T-helper 2 cell (primary cell): ENCODE measurements at places on chromosomes 2 and 18.

- no peak for DNase-seq
Measured at GRCh38 chr2:240277073-240277806, 136.8 kb upstream of the OTOS start.

- no peak for DNase-seq
Measured at GRCh38 chr2:10398496-10398895, 49.6 kb downstream of the ODC1 start.

DNA sequence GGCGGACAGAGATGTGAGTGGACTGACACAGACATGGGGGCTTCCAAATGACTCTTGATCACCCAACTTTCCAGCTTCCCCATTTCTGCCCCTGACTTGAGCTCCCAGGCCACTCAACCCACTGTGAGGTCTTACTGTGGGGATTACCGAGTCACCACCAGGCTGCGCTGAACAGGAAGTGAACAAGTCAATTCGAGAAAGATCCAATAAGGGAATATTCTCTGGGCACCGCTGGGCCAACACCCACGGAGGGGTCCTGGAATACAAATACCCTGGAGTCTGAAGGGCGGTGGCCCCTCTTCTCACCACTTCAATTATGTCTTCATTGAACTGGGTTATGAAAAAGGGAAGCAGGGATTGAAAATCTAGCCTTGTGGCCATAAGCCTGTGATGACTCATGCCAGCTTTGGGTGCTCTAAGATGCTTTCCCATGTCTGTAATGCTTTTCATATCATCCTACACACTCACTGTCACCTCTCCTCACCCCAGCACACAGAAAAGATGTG, 37.7 kb downstream of the BCL11A start:
- no peak for DNase-seq

GRCh38 chr2:162449471-162449870, 105.5 kb downstream of the GCA start:
- no peak for DNase-seq

DNA sequence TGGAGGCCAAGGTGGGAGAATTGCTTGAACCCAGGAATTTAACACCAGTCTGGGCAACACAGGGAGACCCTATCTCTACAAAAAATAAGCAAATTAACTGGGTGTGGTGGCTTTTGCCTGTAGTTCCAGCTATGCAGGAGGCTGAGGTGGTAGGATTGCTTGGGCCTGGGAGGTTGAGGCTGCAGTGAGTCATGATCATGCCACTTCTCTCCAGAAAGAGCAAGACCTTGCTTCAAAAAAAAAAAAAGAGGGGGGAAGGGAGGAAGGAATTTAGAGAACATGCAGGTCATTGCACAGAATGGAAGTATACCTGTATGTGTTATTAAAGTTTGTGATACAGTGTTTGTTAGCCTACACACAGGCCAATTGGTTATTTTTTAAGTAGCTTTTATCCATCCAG, 25.8 kb downstream of the PKP4 start:
- no peak for DNase-seq

DNA sequence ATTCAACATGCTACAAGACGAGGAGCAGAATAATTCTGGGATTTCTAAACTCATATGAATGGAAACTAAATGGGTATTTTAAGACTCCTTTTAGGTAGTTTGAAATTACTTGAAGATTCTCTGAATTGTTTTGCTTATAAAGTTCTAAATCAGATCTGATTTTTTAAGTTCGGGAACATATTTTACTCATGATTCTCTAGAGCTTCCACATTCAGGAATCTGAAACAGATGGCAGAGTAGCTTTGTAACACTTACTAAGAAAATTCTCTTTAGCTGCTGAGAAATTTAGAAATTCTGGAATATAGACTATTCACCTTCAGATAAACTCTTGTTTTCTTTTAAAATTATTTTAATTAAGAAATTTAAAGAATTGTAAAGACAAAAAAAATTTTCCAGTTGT, 13.7 kb downstream of the RBBP8 start:
- no peak for DNase-seq

DNA sequence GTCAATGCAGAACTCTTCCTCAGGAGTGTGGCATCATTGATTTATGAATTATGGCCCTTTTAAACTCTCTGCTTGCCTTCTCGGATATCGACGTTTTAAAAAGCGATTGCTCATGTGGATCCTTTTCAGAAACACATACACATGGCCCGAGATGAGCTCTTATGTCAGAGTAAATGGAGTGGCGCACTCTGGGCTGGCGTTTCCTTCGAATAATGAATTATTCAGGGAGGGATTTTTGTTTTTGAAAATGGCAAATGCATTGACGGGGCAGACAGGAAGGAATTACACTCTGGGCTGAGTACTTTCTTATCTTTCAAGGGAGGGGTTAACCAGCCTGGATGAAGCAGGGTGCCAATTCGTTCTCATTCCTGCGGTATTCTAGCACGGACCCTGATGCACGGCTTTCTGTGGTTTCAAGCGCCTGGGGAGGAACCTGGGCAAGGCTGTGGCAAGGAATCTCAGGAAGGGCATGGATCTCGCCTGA, 142.7 kb downstream of the PRKCE start:
- no peak for DNase-seq

- DNase-seq, result no peak
Measured at GRCh38 chr2:218387369-218388194, 5.5 kb downstream of the SLC11A1 start.

DNA sequence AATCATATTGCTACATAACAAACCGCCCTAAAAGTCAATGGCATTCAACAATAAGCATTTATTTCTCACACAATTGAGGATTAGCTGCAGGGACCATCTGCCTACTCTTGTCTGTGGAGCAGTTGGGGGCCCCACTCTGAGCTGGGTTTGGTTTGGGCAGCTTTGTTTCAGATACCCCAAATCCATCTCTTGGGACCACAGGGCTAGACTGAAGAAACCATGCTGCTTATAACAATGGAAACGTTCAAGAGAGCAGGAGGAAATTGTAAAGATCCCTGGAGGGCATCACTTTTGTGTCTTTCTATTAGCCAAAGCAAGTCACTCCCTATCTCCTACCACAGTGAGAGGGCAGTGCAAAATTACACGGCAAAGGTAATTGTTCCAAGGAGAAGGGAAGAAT, 146.5 kb upstream of the MGAT5 start:
- no peak for DNase-seq

GRCh38 chr18:42281124-42281523, 326.1 kb downstream of the PIK3C3 start:
- no peak for DNase-seq

GRCh38 chr2:144571770-144572169, 51.9 kb upstream of the ZEB2 start:
- no peak for DNase-seq

GRCh38 chr2:160213511-160213910, 13.4 kb upstream of the ITGB6 start:
- DNase-seq, result no peak

DNA sequence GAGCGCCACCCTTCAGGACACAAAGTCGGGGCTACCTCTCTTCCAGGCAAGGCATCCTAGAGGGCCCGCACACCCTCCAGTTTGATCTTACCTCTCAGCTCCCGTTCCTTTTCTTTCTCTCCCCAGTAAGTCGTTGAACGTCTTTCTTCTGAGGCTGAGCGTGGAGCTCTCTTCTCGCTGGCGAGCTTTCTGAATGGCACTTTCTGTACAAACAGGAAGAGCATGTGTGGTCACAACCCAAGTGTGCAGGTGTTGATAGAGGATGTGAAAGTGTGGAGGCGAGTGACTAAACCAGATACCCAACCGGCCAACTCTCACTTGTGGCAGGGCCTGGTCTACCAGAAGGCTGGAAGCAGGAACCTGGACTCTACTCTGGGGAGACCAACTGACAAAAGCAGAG, at the start of gene AFF3:
Gene AFF3, minus strand, starts transcription at position 198 of the 400 bp plus-strand sequence. CDS start 38,136 bp downstream, outside the sequence.
- peak; percentile 2 for DNase-seq

- DNase-seq, result no peak
Measured at GRCh38 chr2:221653182-221653581, 81.1 kb upstream of the EPHA4 start.

DNA sequence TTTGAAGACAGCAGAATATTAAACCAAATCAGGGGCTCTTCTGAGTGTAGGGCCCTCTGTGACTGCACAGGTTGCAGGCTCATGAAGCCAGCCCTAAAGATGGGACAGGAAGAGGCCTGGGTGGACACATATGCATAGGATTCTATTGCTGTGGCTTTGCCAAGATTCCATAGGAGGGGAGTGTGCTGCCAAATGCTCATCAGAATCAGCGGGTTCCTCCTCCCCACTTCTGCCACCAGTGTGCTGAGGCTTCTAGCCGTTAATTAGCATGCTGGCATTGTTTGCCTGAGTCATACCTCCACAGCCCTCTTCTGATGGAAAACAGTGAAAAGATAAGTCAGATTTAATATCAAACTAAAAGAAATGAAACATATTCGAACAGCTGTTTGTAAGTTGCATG, 103.9 kb upstream of the TMEFF2 start:
- DNase-seq, result no peak

GRCh38 chr18:8117006-8117371, 492.2 kb upstream of the RAB12 start:
- no peak for DNase-seq

GRCh38 chr2:195543902-195544894, 112.8 kb upstream of the SLC39A10 start:
- no peak for DNase-seq

DNA sequence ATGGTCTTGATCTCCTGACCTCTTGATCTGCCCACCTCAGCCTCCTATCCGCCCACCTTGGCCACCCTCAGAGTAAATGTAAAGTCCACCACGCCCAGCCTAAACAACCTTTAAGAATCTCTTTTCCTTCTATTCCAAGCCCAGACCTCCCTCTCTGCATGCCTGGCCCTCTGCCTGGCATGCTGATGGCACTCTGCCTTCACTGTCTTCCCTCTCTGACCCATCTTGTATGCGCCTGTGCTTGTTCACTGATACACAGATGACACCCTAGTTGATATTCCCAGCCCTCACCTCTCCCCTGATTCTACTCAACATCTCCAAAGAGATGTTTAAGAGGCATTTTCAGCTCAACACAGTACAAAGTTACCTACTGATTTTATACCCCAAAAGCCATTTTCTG, 466.8 kb upstream of the MEX3C start:
- no peak for DNase-seq

- DNase-seq, result no peak
Measured at GRCh38 chr2:10981941-10982431, 70.3 kb downstream of the KCNF1 start.

- no peak for DNase-seq
Measured at GRCh38 chr2:208609166-208609804, 202.7 kb downstream of the PTH2R start.

DNA sequence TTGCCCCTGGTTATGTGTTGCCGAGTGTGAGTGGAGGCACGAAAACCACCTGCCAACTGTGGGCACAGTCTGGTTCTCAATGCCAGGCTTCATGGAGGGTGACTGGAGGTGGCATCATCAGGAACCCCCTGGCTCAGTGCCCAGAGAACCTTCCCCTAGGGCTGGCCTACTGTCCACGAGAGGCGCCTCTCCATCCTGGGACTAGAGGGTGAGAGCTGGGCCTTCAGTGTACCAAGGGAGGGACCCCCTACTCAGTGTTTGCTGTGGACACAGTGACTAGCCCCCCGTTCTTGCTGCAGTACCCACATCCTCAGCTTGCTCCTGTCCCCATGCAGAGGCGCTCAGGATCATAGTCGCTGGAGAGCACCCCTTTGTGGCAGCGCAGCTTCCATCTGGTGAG, 202.6 kb downstream of the HDAC4 start:
- no peak for DNase-seq

- DNase-seq, result no peak
Measured at GRCh38 chr2:235027558-235028214, 75.9 kb downstream of the SH3BP4 start.

GRCh38 chr18:32042337-32042736, 23.7 kb downstream of the RNF125 start:
- no peak for DNase-seq

GRCh38 chr2:240947607-240948006, 41.5 kb downstream of the CROCC2 start:
- no peak for DNase-seq

DNA sequence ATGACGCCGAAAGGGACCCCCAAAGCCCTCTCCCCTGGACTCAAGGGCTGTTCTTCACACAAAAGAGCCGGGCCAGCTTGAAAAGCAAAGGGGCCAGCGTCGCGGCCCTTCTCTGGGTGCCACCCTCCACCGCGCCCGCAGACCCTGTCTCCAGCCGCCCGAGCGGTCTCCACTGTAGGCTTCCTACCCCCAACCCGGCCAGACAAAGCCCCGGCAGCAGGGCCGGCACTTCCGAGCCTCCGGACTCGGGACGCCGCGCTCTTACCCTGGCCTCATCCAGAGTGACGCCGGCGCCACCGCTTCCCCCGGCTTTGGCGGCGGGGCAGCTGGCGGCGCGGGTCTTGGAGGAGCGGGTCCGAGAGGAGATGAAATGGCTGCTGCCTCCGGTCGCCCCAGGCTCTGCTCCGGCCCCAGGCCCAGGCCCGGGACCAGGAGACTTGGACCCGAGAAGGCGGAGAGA, 603 bp downstream of the ATAD2B start:
- DNase-seq, result peak; percentile 47

DNA sequence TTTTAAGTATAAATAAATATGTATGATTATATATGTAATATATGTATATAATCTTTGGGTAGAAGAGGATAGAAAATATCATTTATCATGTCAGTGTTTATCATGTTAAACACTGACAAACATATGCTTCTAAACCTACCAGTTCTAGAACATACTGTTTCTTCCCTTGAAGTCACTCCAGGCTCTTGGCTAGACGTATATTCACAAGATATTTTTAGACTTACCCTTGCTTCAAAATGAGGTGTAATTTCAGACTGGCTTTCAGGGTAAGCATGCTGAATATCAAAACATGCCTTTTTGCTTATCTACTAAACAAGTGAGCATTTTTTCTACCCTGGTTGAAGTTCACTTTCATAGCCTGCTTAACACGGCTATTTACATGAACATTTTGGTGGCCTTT, 642.4 kb upstream of the PKDCC start:
- DNase-seq, result no peak

- no peak for DNase-seq
Measured at GRCh38 chr2:121214296-121214695, 70.7 kb downstream of the TFCP2L1 start.

GRCh38 chr2:28366496-28367282, 26.0 kb upstream of the FOSL2 start:
- DNase-seq, result no peak

DNA sequence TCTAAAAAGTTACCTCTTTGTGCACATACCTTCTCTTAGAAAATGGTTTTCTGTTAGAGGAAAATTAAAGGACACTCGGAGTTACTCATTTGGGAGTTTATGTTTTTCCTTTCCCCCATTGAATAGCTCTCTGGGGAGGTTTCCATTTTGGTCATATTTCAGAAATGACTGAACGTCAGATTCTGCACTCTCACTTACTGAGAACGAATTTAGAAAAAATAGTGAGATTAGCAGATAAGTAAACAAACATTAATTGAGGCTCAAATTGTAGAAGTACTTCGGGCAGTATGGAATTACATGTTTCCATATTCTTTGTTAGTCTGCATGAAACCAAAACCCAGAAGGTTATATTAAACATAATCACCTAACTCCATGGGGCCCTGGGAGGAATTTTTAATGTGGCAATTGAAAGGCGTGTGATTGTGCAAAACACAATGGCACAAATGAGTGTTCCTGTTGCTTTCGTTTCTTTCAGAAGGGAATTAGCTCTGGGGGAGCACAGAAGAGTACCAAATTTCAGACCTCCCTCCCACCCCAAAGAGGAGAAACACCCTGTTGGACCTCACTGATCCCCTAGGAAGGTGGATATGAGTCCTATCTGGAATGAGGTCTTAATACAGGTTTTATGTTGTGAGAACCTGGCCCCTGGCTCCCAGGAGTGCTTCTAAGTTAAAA, 212.3 kb downstream of the BCL2 start:
- DNase-seq, result no peak
